SW 1271 (cell line): ENCODE measurements at places on chromosomes 13 and 19.

GRCh38 chr13:97246596-97247158, 24.5 kb downstream of the MBNL2 start:
- DNase-seq, result no peak

GRCh38 chr19:39160523-39160861, 34.9 kb downstream of the PAK4 start:
- no peak for DNase-seq

DNA sequence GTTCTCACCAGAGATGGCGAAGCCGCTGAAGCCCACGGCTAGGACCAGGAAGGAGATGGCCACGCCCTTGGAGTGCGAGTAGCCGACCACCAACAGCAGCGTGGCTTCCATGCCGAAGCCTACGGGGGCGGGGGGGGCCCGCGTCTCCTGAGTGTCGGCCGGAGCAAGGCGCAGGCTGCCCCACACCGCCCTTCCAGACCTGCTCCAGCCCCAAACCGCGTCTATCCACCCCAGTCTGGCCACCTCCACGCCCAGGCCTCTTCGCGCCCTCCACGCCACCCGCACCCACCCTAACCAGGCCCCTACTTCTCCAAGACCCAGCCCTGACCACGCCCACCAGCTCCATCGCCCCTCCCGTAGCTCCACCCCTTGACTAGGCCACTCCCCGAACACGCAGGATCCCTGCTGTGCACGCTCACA, 6.2 kb downstream of the GFY start:
- no peak for DNase-seq

DNA sequence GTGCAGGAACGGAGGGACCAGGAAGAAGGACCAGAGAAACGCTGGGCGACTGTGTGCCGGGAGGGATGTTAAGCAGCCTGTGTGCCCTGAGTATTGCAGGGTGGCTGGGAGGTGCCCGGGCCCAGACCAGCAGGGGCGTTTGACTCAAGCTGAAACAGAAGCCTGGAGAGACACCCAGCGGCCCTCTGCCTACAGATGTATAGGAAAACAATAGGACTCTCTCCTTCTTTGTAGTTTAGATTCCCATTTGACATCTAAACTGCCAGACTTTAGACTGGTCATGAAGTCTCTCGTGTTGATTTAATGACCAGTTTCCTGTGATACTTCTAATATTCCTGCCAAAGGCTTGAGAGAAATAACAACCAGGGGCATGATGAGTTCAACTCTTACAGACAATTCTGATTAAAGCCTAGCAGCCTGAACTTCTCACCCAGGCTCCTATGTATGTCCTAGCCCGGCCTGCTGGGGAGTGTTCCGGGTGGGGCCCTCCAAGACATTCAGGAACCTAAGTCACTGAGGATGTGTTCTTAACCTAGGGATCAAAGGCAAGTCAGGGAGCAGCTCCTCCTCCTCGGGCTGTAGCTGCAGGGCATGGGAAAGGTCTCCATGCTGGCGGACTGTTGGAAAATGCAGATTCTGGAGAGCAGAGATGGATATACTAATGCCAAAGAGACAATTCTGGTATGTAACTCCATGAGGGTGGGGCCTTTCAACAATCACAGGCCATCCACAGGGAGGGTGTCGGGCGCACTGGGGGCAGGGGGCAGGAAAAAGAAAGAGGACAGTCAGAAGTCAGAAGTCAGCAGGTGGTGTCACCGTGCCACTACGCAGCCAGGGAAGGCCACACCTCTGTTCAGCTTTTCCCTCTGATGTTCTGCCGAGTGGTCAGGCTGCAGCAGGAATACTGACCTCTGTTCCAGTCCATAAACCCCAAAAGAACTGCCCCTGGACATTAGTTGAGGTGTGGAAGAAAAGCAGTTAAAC, 131.8 kb downstream of the STARD13 start:
- DNase-seq, result no peak

DNA sequence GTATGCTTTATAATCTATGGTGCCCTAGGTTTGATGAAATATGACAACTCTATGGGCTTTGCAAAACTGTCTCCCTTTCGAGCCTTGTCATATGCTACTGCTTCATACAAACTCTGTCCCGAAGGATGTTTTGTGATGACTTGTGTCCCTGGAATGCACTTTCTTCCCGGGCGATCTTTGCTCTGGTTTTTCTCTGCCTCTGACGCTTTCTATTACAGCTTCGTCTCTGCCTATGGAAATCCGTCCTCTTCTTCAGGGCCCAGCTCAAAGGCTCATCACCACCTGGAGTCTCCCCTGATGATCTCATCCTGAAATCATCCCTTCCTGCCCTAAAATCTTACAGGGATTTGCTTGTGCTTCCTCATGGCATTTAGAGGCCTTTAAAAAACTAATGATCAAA, 191.5 kb upstream of the KL start:
- no peak for DNase-seq

DNA sequence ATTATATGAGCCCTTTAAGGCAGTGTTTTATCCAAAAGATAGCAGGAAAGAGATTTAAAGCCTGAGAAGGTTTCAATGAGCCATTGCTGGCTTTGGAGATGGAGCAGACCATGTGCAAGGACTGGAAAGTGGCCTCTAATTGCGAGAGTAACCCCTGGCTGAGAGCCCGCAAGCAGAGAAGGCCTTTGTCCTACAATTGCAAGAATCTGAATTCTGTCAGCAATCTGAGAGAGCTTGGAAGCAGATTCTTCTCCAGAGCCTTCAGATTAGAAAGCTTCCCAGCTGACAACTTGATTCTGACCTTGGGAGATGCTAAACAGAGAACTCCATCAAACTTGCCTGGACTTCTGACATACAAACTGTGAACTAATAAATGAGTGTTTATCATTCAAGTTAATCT, 528.7 kb upstream of the KLF12 start:
- DNase-seq, result no peak

DNA sequence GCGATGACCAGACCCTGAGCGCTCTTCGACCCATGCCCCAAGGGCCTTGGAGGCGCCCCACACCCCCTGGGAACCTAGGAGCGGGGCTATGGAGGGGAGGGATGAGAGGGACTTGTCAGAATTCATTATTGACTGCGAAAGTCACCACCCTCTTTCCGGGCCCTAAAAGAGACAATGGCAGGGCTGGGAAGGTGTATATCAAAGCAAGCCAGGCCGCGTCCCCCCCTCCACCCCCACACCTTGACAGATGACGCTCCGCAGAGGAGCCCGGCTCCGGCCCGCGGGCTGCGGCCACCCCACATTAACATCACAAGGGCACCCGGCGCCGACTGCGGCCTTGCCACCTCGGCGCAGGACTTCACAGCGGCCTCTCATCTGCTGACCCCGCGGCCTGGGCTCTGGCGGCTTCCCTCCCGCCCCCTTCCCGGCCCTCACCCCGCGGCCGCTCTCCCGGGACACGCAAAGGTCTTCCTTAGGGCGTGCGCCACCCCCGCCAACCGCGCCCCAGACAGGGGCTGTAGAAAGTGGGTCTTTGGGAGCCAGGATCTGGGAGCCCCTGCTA, 2.4 kb downstream of the CDX2 start:
- no peak for DNase-seq

- DNase-seq, result no peak
These were observed 7.2 kb downstream of the FAM216B start for GRCh38 chr13:42788601-42789000.

- no peak for DNase-seq
These were observed 7.1 kb downstream of the TLE5 start for GRCh38 chr19:3054972-3055740.

GRCh38 chr19:50893047-50893736, 18.0 kb downstream of the KLK4 start:
- DNase-seq, result no peak

DNA sequence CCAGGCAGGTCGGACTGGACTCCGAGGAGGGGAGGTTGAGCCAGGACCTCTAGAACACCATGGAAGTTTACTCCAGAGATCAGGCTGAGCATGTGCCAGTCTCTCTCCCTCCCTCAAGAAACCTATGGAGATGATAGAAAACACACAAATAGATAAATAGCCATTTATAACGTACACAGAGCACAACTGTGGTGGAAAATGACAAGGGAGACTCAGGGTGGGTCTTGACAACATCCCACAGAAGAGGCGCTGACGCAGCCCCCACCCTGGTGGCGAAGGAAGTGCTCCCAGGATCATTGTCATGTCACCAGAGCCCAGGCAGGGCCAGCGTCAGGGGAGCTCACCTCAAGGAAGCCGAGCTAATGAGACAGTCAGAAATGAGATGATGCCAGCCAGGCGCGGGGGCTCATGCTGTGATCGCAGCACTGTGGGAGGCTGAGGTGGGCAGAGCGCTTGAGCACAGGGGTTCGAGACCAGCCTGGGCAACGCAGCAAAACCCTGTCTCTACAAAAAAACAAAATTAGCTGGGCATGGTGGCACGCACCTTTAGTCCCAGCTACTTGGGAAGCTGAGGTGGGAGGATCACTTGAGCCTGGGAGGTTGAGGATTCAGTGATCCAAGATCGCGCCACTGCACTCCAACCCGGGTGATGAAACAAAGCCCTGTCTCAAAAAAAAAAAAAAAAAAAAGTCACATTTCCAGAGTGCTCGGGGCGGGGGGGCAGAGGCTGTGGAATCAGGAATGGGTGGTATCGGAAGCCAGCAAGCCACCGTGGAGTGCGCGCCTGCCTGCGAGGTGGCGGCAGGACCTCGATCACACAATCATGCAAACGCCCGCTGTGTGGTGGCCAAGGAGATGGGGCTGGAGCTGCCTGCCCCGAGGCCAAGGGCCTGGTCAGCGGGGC, 178.4 kb downstream of the KDM4B start:
- DNase-seq, result no peak

GRCh38 chr19:51600940-51601580, 29.1 kb downstream of the SIGLEC5 start:
- DNase-seq, result no peak

DNA sequence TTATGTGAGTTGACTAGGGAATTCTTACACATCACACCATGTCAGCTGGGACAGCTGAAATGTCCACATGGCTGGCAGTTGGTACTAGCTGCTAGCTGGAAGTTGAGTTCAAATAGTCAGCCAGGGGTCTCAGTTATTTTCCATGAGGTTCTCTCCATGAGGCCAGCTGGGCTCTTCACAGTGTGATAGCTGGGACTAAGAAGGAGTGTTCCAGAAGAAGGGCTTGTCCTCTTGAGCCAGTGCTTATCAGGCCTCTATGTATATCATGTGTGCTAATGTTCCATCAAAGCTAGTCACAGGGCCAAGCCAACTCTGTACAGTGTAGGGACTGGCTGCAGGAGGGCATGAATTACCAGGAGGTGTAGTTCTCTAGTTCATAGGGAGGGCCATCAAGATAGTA, 11.8 kb downstream of the USPL1 start:
- no peak for DNase-seq

DNA sequence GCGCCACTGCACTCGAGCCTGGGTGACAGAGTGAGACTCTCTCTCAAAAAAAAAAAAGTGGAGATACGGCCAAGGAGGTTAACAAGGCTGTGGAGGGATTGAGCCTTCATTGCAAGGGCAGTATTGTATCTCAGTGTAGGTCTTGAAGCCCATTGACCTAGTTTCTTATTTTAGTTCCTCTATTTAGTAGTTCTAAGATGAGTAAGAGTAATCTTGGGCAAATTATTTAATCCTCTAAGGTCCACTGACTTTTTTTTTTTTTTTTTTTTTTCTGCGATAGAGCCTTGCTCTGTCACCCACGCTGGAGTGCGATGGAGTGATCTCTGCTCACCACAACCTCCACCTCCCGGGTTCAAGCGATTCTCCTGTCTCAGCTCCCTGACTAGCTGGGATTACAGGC, 14.3 kb upstream of the ILF3 start:
- DNase-seq, result no peak

GRCh38 chr13:89828506-89828905, 1519.0 kb upstream of the MIR17HG start:
- no peak for DNase-seq

GRCh38 chr13:33123066-33123859, 107.0 kb downstream of the KL start:
- DNase-seq, result no peak

GRCh38 chr19:16588824-16589577, 16.8 kb upstream of the SLC35E1 start:
- DNase-seq, result no peak

DNA sequence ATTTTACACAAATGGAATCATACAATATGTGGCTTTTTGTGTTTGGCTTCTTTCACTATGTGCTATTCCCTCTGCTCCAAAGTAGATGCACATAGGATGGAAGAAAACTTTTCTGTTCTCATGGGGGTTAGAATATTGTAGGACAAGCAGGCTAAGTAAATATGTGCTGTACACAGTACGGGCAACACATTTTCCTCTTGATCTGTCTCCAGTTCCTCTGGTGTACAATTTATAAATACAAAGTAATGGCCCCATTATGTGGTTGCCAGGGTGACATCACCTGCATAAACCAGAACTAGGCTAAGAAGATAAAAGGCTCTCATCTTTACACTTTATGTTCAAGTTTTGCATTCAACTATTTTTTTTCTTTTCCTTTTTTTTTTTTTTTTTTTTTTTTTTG, 41.0 kb upstream of the SOX21 start:
- DNase-seq, result no peak

DNA sequence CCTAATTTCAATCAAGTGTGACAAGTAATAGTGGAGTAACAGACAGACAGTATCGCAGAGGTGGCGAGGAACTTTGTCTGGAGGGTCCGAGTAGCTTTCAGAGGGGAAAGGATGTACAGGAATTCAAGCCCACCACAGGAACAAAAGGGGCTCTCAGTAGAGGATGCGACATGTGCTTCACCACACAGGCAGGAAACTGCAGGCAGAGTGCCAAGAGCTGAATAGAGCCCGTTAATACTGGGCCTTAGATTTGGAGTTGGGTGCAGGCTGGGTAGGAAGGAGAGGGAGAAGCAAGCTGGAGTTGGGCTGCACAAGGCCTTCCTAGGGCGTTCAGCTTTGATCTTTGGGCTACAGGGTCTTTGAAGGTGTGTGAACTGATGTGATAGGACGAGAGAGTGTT, 1.2 kb downstream of the CCDC70 start:
- no peak for DNase-seq

DNA sequence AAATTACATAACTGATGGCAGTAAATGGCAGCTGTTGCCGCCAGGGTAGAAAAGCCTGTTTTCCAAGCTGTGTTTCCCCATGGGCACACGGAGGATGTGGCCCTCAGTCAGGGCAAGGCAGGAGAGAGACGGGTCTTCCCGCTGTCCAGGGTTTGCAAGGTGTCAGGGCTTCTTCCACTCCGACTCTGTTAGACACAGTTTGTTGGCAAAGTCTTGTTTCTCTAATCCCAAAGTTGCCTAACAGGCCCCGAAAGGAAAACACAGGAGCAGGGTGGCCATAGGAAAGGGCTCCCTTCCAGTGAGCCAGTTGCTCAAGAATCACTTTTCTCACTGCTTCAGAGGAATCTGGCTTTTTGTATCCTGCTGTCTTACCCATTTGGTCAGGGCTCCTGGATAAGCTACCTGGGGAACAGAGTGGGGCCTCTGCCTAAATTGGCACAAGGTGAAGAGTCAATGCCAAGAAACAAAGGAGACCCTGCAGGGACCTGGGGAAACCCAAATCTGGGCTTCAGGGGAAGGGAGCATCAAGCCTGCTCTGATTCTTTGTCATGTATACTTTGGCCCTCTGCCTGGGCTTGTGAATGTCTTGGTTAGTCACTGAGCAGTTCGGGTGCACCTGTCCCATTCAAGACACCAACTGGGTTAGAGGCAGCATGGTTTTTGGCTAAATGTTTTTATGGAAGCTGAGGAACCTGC, 29.0 kb upstream of the CXCL17 start:
- no peak for DNase-seq
